ENCODE measurements at places on chromosomes 6 and 20.
A peak's percentile ranks its signal among the peaks of the same experiment; 100 is the strongest.

DNA sequence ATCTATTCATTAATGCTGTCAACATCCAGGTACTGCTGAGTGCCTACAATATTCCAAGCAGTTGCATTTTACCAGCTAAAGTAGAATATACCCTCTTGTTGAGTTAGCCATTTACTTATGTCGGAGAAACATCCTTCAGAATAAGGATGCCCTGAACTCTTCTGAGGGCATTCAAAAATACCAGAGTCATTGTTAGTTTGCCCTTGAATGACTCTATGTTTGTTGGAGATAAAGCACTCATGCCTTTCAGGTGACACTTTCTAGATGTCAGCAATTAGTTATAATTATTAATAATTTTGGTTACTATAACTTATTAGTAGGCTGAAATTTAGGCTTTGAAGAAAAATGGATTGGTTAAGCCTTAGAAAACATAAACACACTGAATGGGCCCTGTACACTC lies 286.2 kb upstream of the STXBP5 start:
- no peak for DNase-seq

DNA sequence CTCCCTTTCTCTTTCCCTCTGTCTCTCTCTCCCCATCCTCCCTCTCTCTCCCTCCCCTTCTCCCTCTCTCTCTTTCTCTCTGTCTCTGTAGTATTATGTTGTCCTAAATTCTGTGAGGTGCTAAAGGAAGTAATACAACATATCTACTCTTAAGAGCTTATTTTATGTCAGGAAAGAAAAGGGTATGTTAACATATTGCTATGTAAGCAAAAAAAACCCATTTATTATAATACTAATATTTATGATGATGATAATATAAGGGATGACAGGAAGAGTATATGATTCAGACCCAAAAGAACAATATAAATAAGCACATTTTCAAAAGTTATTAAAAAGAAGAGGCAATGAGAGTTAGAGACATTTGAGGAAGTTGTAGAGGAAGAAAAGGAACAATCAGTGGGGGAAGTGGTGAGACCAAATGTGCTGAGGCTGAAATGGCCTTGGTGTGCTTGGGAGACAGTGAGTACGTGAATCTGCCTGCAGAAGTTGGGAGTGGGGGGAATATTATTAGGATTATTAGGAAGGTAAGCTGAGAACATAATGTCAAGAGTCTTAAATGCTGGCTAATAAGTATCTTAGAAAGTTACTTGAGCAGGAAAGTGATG lies 303.6 kb upstream of the FERMT1 start:
- DNase-seq: no peak

DNA sequence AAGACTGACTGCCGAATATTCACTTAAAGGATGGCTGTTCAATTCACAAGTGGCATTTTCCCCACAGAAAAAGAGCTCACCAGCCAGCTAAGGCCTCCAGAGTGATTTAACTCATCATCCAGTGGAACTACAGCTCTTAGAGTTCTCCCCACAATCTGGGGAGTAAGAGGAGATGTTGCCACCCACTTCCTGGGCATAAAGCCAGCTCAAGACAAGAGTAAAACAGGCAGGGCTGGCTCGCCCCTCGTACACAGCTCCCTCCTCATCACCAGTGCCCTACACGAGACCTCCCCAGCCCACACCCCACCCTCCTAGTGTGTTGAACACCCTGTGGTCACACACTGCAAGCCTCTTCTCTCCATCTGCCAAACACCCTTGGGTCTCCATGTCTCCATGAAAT lies 47.2 kb upstream of the IPCEF1 start:
- peak; percentile 55 for DNase-seq

GRCh38 chr6:108921547-108922361 lies 73.5 kb downstream of the ARMC2 start:
- DNase-seq: no peak

DNA sequence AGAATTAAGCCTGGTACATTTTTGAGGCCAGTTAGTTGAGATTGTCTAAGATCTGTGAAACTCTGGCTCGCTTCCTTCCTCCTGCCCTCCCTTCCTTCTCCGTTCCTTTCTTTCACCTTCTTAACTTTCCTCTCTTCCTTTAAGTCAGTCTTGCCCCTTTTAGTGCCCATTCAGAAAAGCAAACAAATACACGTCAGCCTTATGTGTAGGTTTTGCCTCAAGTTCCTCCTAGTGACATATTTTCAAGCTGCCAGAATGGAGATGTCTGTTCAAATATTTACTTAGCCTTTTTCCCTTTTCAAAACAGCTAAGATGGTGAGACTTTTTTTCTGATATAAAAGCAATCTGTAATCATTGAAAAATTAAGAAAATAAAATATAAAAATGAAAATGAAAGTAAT lies 178.4 kb downstream of the FARS2 start:
- no peak for DNase-seq

DNA sequence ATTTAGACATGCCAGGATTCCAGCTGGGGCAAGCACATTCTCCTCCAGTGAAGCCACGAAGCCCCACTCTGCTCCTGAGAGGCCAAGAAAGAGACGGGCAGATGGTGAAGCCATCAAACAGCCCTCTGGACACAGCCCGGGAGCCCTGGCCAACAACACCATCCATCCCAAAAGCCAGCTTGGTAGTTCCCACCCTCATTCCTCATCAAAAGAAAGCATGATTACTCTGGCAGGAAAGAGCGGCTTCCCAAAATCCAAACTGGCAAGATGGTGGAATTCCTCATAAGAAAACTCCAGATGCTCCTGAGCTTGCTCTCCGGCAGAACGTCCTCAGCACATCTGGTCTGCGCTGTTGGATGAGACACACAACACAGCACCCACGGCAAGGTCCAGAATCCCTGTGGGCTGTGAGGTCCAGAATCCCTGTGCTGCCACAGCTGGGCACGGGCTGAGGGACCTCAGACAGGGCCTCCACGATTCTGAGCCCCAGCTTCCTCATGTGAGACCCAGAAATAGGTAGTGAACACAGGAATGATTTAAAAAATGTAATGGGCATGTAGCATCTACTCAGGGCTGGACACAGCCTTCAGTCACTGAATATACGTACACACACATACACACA lies 52.6 kb downstream of the THBS2 start:
- DNase-seq: no peak

GRCh38 chr6:13678255-13678983 lies 33.2 kb downstream of the RANBP9 start:
- DNase-seq: no peak

- DNase-seq: no peak
These were observed 26.1 kb upstream of the C20orf204 start for GRCh38 chr20:64009811-64010387.

- DNase-seq: no peak
These were observed 248.5 kb downstream of the THBS2 start for GRCh38 chr6:169005166-169005565.

- DNase-seq: no peak
These were observed 49.6 kb upstream of the PDE7B start for GRCh38 chr6:135801755-135802465.

DNA sequence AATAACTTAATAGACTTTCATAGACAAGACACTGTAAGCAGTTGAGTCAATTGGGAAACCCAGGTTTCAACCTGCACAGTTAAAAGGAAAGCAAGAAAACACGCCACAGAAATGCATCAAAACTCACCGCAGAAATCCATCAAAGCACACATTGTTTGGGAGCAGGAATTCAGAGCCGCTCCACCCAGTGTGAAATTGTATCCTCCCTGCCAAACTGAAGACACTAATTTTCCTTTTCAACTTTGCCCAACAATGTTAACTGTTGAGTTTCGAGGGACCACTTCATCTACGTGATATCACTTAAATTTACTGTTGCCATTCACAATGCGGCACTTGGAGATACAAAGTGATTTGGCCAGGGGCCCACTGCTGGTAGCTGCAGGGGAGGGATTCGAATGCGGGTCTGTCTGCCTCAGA lies 92.7 kb downstream of the DACT2 start:
- no peak for DNase-seq

GRCh38 chr6:8084586-8084985 lies 17.8 kb downstream of the EEF1E1 start:
- DNase-seq: no peak

DNA sequence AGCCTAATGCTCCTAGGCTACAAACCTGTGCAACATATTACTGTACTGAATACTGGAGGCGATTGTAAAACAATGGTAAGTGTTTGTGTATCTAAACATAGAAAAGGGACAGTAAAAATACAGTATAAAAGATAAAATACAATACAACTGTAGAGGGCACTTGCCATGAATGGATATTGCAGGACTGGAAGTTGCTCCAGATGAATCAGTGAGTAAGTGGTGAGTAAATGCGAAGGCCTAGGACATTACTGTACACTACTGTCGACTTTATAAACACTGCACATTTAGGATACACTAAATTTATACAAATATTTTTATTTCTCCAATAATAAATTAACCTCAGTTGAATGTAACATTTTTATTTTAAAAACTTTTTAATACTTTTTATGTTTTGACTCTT lies 485.0 kb downstream of the MMUT start:
- no peak for DNase-seq

DNA sequence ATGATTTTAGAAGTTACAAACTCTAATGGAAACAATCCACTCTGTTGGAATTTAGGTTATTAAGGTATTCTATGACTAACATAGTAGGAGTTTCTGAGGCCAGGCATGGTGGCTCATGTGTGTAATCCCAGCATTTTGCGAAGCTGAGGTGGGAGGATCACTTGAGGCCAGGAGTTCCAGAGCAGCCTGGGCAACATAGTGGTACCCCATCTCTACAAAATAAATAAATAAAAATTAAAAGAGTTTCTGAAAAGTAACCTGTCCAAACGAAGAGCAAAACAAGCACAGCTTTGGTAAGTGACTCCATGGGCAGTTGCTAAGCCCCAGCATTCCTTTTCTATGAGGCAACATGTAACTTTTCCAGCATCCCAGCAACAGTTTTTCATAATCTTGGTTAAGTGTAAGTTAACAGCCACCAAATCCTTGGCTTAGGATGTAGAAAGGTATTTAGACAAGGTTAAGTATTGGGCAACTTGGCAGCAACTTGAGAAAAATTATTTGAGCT lies 86.3 kb downstream of the SOX4 start:
- no peak for DNase-seq

DNA sequence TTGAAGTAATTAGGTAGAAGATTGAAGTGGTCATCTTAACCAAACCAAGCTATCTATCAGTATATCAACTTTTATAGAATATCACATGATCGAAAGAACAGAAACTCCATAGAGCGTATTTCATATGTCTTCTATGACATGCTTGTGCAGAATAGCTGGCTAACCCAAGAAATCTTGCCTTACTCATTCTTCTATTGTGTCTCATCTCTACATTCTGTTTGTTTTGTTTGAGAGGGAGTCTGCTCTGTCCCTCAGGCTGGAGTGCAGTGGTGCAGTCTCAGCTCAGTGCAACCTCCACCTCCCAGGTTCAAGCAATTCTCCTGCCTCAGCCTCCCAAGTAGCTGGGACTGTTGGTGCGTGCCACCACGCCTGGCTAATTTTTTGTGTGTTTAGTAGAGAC lies 10.6 kb downstream of the TAB2 start:
- DNase-seq: no peak

DNA sequence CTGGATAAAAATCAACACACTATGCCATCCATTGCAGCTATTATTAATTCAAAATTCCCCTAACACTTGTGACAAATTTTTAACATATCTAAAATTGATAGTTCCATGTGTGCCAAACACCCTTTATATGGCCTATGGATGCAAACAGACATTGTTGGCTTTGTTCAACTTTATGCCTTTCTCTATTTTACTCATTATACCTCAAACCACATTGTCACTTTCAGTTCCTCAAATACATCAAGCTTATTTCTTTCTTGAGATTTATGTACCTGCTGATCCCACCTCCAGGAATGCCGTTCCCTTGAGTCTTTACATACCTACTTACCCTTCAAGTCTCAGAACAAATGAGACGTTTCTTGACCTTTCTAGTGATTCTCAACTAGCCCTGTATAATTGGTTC lies 193.5 kb upstream of the PLN start:
- no peak for DNase-seq

- no peak for DNase-seq
These were observed 55.6 kb downstream of the SLC22A1 start for GRCh38 chr6:160177220-160177619.

DNA sequence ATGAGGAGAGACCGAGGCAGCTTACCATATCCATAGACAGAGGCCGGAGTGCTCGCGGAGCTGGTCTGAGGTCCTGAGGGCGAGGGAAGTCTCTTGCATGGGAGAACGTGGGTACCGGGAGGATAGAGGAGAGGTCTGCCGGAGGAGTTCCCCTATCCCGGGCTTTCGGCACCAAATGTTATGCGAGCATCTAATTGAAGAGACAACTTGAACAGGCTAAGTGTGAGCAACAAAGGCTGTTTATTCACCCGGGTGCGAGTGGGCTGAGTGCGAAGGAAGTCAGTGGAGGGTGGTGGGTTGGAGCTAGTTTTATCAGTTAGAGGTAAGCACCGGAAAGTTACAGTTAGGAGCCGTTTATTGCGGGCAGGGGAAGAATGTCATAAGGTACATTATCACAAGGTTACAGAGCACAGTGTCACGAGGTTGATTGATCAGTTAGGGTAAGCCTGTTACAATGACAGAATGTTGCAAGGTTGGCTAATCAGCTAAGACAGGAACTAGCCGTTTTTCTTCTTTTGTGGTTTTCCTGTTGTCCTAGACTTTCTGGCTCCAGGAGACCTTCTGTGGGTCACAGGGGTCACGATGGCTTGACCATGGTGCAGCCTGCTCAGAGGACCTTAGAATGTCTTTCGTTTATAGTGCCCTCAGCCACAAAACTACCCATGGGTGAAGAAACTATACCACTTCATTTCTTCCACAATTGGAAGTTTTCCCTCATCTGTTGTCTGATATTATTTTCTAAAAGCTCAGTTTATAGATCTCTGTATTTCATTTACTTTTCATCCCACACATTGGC lies 746.0 kb upstream of the ADGRB3 start:
- no peak for DNase-seq

GRCh38 chr20:37178839-37179682 lies at the start of the genes MROH8 and RPN2:
TSS of gene MROH8 (minus strand) at chr20:37179548.
TSS of gene RPN2 (plus strand) at chr20:37179330. CDS start at chr20:37179357, 27 bp downstream.
- DNase-seq: peak; percentile 94

DNA sequence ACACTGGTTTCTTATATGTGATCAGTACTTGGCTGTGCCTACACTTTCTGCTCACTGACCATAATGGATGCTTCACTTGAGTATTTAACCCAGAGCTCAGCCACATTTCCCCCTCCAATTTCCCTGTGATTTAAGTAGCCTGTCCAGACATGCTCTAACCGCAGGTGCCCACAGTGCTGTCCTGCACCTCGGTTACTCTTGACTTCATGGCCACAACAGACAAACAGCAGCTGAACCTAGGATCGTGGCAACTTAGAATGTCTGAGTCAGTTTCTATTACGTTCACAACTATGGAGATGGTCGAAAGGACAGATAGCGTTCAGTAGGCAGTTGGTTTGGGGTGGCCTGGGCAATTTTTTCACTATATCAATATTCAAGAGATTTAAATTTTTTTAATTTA lies 306.9 kb upstream of the SGK1 start:
- no peak for DNase-seq

DNA sequence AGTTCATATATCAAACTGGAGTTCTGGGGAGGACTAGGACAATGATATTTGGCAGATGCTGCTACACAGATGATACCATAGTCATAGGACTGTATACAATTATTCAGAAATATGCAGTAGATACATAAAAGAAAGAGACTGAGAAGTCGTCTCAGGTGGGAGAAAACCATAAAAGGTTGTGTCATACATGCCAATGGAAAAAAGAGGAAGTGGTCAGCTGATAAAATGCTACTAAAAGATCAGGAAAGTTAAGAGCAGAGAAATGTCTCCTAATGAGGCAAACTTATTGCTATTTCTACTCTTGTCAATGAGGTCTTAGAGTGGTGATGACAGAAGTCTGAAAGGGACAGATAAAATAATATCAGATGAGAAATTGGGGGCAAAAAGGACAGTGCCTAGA lies 407.6 kb downstream of the COL12A1 start:
- no peak for DNase-seq

- DNase-seq: no peak
These were observed 318.0 kb downstream of the THBS2 start for GRCh38 chr6:168935628-168936010.

Data from NCI-H1436 (cell line).